Epithelial cell of prostate (primary cell): ENCODE measurements at places on chromosomes 1 and 21.

DNA sequence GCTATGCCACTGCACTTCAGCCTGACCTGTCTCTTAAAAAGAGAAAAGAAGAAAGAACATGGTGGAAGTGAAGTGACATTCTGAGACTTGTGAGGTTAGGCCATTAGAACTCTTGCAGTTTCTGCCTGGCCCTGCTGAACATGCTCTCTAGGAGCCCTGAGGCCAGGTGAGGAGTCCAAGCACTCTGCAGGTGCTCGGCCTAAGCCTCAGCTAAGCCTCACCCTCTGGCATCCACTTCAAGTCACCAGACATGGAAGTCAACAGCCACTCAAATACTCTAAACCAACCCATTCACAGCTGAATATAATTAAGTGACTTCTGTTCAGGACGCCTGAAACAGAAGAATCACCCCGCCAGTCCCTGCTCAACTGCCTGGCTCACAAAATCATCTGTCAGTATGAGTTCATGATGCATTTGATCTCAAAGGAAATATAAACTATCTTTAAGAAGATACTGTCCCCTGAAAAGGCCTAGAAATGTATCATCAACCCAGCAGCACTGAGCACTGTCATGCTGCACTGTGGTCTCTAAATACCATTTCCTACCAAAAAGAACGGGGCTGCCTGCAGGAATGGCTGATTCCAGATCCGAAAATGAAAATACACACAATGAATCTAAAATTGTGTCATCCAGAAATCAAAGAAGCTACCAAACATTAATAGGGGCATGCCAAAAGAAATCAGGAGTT, 118.8 kb downstream of the PSMG1 start:
- no peak for DNase-seq

GRCh38 chr1:35030756-35031446, 844 bp downstream of the ZMYM6 start:
- no peak for DNase-seq

DNA sequence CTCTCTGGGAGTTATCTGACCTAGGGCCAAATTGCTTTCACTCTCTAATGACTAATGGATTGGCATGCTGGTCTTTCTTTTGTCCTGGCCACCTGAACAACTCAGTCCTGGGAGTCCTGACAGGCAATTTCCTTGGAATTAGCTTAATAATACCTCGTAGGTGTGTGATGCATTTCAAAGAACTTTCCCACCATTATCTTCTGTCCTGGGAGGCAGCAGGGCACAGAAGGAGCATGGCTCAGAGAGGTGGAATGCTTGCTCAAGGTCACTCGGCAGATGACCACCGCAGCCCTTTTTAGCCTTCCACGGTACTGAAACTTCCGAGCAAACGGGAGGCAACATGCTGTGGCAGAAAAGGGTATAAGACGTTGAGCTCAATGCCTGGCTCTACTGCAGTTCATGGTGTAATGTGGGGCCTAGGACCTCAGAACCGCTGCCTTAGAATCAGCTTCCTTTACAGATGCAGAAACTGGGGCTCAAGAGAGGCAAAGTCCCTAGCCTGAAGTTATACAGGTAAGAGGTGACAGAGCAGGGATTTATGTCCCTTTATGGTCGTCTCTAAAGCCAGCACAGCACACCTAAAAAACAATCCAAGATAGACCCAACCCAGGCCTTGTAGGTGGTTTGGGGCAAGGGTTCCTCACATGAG, 3.2 kb downstream of the ID3 start:
- DNase-seq = peak; percentile 71

DNA sequence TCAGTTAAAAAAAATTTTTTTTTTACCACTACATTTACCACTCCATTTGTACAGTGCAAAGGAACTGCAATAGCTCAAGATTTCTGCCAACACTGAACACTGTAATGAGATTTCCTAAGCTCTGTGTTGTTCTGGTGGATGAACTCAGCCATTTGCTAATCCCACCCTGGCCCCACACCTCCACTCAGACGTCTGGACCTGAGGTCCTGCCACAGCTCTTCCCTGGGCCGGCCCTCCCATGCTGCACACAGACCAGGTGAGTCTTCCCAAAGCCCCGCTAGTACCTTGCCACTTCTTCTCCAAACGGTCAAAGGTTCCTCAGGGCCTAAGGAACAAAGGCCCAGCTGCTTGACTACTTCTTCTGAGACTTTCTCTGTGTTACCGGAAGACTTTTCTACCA, 56.4 kb downstream of the SLC45A1 start:
- DNase-seq = no peak

DNA sequence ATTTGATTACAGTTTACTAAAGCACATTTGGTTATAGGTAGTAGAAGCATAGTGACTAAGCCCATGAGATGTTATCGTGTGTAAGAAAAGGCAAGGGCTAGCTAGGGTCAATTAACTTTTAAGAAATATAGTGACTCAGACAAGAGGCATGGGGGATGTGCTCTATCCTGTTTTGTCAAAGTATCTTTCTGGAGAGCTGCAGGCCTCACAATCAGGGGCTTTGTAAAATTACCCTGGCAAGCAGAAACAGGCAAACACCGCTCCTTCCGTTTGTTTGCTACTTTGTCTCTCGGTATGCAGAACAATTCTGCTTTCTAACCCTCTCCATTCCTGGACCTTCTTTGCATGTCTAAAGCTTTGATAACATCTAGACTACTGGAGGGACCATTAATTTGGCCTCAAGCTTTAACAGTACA, 26.1 kb upstream of the ZNF697 start:
- DNase-seq = peak; percentile 78

DNA sequence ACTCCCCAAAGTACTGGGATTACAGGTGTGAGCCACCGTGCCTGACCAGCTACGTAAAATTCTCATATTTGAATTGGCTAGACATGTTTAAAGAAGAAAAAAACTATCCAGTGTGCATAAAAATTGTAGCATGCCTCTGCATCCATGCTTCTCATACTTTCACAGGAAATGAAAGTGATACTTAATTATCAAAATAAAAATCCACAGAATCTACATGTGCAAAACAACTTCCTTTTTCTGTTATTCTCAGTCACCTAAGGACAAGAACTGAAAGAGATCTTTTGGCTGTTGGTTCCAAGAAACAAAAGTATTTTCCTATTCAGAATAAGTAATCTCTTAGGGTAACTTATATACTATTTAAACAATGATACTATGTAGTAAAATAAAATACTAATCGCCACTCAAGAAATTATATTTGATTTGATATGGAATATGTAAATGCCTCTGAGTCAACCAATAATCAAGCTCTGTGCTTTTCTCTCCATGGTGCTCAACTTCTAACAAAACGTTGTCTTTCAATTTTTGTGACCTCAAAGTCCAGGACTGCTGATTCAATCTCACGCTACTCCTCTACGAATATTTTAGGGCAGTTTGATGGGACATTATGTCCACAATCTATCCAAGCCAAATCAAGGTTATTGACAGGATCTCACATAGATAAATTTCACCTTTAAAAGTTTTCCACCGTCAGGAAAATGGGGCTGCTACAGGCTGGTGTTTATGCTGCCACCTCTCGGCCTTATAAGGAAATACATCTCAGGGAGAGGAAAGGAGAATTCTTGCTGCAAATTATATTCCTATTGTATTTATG, 102.7 kb downstream of the ZNF281 start:
- no peak for DNase-seq

GRCh38 chr1:207024202-207025145, 8.1 kb downstream of the C1orf116 start:
- DNase-seq = no peak

- DNase-seq = no peak
These were observed 30.5 kb upstream of the NFIA start for GRCh38 chr1:61051719-61052394.

GRCh38 chr1:24186031-24186710, 918 bp downstream of the IFNLR1 start:
- DNase-seq = no peak

DNA sequence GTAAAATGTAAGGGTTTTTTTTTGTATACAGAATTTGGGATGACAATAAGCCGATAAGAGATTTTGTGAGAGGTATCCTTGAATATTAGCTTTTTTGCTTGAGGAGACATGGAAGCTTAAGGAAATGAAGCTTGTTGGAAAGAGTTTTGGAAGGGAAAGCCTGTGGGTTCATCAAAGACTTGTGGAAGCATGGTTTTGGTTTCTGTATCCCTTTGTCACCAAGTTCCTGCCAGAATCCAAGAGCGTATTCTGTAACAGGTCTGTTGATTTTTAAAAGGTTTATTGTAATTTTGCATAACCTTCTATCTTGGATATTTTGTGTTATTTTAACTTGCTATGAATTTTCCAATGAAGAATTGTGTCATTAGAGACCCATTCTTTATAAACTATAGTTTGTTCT, 38.1 kb downstream of the TMED5 start:
- no peak for DNase-seq

DNA sequence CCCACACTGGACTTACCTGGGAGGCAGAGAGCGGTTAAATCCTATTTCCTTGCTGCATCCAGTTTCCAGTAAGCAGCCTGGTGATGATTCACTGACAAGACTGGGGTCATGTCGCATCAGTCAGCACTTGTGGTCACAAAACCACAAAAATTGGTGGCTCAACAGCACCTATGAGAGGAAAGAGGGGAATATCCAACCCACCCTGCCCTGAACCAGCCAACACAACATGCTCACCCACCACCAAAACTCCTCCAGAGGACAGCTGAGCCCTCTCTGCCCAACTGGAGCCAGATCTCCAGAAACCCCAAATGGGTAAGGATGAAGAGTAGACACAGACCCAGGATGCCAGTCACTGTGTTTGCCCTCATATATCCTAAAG, 64.0 kb downstream of the CD46 start:
- no peak for DNase-seq

DNA sequence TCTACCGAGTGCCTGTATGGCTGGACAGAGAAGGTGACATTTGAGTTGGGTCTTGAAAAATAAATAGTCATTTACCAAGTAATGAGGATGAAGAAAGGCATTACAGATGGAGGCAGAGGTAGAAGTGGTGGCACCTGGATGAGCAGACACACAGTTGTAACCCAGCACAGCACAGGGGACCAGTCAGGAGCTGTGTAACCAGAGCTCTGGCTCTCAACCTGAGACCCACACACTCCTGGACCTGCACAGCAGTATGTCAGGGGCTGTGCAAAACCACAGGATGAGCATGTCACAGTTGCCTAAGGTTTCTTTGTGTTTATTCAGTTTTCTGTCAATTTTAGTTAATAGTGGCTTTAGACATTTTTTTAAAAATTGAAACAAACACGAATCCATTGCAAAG, 11.3 kb upstream of the MCOLN3 start:
- DNase-seq = no peak

GRCh38 chr1:50620680-50621329, 197.6 kb upstream of the DMRTA2 start:
- peak; percentile 85 for DNase-seq

- no peak for DNase-seq
These were observed 56.4 kb downstream of the OBSCN start for GRCh38 chr1:228264090-228264829.

DNA sequence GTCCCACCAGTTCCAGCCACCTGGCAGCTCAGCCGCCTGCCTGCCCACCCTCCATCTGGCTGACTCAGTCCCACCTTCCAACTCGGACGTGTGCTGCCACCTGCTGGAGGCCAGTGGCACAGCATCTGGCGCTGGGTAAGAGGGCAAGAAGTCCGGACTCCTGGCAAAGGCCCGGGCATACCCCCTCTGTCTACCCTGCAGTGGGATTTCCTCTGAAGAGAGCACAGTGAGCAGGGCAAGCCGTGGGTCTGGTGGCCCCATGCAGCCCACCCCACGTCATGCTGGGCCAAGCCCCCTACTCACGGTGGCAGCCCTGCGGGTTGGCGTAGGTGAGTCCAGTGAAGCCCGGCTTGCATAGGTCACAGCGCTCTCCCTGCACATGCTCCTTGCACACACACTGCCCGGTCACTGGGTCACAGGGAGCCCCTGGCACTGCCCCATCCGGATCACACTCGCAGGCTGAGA, 24.5 kb downstream of the LAMB3 start:
- no peak for DNase-seq

- DNase-seq = no peak
These were observed 150.9 kb downstream of the HLX start for GRCh38 chr1:221029981-221030649.

DNA sequence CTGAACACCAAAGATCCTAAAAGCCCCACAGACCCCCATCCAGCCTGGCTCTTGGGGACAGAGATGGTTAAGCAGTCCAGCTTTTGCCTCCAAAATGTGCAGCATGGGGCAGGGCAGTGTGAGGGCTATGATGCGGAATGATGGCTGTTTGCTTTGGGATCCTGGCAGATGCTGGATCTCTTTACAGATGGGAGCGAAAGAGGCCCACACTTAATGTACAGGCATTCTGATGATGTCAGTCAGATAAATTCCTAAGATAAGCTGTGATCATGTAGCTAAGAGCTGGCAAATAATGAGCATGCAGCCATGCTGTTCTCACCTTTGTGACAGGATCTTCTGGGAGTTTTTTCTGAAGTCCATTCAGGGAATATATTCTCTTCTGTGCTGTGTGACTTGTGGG, 17.6 kb upstream of the KCNQ4 start:
- no peak for DNase-seq

DNA sequence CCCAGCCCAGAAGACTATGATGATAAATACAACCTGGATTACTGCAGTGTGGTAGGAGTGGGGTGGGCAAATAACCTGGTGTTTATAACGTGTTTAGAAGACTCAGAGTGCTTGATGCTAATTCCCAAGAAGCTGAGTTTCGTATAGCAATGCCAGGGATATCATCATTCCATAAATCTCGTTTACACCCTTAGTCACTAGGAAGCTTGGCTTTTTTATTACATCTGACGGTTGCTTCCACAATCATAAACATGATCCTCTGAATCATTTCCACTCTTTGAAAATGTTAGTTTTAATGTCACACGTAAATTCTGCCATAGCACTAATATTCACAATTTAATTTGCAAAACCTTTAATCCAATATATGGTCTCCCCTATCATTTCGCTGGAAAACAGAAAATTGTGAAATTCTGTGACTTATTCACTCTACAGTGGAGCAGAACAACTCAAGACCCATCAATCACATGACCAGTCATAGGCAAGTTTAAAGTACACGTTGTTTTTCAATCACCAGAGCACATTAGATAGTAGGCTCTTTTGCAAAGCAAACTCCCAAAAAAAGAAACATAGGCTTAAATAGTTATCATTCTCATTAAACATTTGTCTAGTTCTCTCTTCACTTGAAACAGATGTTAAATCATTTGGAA, 321.0 kb downstream of the LTN1 start:
- no peak for DNase-seq

- no peak for DNase-seq
These were observed 44.1 kb downstream of the NIBAN1 start for GRCh38 chr1:184930232-184930631.

DNA sequence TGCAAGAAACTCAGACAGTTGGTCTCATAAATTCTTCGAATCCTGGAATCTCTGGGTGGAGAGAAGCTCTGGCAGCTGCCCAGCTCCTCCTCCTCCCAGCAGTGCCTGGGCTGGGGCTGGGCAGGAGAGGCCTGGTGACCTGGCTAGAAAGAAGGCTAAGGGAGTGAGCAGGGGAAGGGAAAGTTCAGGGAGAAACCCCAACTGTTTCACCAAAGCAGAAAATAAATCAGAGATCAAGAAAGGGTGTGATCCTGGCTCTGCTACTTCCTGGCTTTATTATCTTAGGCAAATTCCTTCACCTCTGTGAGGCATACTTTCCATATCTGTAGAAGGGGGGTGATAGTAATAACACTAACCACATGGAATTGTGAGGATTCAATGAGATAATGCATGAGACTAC, 8.8 kb upstream of the COL16A1 start:
- no peak for DNase-seq

GRCh38 chr1:45566722-45567121, 16.1 kb downstream of the AKR1A1 start:
- DNase-seq = no peak

GRCh38 chr1:178942285-178943198, 71.7 kb upstream of the ANGPTL1 start:
- DNase-seq = no peak
